ACHN (cell line): ENCODE measurements at places on chromosomes 3 and 15.

GRCh38 chr15:52076889-52077781 lies 35.4 kb downstream of the BCL2L10 start:
- peak; percentile 75 for DNase-seq

DNA sequence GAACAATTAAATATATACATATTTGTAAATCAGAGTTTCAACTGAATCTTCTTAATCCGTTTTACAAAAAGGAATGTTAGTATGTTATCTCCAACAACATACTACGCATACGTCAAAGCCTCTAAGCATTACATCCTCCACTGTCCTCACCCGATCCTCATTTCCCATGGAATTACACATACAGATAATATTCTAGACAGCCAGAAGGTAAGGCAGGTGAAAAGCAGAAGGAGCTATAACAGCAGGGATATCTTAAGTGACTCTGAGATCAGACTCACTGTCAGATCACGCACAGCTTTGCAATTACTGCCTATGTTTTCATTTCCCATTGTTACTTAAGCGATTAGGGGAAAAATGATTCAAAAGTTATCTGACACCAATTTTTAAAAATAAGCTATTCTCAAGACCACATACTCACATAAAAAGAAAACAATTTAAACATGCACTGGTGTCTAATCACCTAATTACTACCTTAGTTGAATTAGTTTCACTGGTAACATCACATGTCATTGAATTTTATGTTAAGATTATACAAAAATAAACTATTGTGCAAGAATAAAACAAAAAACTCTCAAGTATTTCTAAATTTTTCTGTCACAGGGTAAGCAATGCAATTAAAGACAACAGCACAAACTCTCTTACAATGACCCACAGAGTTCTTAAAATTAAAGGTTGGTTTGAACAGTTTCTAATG lies 92.8 kb downstream of the TBL1XR1 start:
- no peak for DNase-seq

GRCh38 chr3:46186471-46187340 lies 21.4 kb downstream of the CCR1 start:
- DNase-seq: peak; percentile 4

GRCh38 chr3:58691997-58692396 lies 25.4 kb upstream of the FAM3D start:
- no peak for DNase-seq

GRCh38 chr3:27471923-27472550 lies 12.1 kb downstream of the SLC4A7 start:
- no peak for DNase-seq

DNA sequence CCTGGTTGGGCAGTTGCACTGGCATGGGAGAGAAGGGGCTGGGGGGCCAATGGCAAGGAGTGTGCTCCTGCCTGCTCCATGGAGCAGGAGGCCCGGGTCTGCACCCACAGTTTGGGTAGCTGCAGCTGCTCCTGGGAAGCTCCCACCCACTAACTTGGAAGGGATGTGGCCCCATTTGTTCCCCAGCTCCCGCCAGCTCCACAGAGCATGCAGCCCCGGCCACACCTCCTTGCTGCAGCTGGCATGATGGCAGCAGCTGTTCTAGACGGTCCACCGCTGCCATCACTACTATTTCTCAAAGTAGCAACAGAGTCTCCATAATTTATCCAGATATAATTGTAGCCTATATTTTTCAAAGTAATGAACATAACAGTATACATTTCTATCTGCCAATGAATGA lies 65.8 kb downstream of the PIK3CB start:
- no peak for DNase-seq

DNA sequence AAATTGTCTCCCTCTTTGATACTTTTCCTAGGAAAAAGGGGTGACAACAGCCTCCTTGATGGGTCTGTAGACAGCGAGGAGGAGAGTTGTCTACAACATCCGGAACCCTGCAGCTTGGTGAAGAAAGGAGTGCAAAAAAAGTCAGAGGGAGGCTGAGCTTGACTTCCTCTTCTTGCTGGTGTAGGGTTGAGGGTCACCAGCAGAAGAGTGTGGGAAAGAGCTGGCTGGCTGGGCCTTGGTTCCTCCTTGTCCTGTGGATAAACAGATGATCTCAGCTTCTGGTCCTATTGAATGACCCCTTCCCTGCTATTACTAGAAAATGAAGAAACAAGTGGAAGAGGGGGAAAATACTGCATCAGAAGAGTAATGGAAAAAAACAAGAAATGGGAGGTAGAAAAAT lies 20.4 kb downstream of the SLC7A14 start:
- no peak for DNase-seq

GRCh38 chr3:12662593-12663400 lies 1.1 kb downstream of the RAF1 start:
- peak; percentile 24 for DNase-seq

DNA sequence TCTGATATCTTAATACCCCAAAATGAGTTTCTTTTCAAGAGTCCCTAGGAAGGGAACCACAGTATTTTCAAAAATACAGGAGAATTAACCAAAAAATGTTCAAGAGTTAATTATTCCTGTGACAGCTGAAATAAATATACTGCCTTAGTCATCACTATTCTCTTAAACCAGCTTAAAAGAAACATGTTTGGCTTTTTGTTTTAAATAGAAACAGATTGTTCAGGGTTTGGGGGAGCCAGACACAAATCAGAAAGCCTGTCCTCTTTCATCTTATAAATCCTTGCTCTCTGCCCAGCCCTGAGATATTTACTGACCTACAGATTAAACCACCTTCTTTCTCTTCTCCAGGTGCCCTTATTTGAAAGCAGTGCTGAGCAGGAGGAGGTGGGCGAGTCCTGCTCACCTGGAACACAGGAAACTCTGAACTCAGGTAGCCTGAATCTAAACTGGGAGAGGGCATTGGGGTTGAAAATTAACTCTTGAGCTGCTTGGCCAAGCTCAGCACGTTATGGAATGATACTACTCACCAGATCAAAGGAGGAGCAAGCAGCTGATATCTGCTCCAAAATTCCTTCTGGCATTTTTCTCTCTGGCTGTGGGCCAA lies 84.1 kb upstream of the SPRED1 start:
- no peak for DNase-seq

GRCh38 chr3:52774901-52775864 lies 2.2 kb upstream of the ITIH1 start:
- DNase-seq: no peak

DNA sequence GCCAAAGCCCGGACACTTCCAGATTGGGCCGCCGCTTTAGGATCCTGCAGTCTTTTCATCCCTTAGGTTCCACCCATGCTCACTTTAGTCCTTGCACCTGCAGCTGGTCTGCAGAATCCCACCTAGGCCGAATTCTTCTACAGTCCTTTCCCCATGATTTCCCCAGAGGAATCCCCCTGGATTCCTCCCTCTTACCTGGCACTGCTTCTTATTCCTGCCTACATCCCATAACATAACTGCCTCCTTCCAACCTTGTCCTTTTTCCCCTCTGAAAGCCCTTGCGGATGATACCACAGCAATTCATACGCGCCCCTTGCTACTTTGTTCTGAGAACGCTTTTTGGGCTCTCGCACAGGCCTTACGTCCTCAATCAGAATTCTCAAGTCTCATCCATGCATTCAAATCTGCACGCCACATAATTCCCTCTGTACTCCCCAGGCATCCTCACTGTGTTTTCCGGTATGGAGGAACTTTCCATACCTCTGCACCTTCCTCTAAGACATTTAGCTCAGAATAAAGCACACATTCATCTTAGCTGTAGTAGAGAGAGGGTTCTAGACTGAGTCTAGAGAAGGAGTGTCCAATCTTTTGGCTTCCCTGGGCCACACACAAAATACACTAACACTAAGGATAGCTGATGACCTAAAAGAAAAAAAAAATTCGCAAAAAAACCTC lies 619 bp downstream of the EIF2AK4 start:
- peak; percentile 47 for DNase-seq

- peak; percentile 52 for DNase-seq
Measured at GRCh38 chr3:97793420-97794019, 28.3 kb upstream of the CRYBG3 start.

DNA sequence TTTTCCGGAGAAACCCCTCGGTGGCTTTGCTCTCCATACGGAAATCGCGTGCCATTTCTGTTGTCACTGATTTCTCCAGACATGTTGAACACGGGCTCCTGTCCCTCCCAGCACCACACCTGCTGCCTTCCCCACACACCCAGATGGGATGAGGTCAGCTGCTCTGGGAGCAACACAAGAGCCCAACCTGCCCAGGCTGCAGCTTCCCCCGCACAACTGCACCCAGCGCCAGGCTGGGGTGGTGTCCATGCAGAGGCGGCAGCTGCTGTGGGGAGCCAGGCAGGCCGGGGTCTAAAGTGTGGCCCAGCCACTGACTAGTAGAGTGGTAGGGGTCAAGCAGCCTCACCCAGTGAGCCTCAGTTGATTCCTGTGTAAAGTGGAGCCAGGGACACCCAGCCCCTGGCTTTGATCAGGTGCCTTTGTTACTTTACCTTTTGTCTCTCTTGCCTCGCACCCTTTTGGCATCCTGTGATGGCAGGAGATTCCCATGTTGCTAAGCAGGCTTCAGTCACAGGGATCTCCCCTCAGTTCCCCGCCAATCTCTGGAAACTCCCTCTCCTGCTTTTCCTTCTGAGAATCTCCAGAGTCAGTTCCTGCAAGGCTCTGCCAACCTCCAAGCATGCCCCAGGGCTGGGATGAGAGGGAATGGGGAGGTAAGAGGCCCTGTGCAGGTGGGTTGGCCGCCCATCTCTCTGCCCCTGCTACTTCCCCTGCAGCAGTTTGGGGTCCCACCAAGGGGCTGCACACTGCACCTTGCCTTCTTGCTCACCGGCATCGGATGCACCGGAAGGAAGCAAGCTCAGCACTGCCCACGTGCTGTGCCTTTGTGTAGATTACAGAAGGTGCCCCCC lies 91.8 kb upstream of the ALDH1A3 start:
- DNase-seq: no peak

- DNase-seq: no peak
Measured at GRCh38 chr3:13553686-13554085, 4.8 kb downstream of the FBLN2 start.

GRCh38 chr15:75694241-75695182 lies 18.1 kb downstream of the CSPG4 start:
- peak; percentile 80 for DNase-seq

GRCh38 chr3:14548321-14548729 lies 8.2 kb upstream of the GRIP2 start:
- DNase-seq: peak; percentile 61

- DNase-seq: no peak
Measured at GRCh38 chr3:196351541-196351940, 13.4 kb upstream of the TM4SF19 start.

- DNase-seq: no peak
Measured at GRCh38 chr15:66611257-66612053, 45.7 kb upstream of the LCTL start.

DNA sequence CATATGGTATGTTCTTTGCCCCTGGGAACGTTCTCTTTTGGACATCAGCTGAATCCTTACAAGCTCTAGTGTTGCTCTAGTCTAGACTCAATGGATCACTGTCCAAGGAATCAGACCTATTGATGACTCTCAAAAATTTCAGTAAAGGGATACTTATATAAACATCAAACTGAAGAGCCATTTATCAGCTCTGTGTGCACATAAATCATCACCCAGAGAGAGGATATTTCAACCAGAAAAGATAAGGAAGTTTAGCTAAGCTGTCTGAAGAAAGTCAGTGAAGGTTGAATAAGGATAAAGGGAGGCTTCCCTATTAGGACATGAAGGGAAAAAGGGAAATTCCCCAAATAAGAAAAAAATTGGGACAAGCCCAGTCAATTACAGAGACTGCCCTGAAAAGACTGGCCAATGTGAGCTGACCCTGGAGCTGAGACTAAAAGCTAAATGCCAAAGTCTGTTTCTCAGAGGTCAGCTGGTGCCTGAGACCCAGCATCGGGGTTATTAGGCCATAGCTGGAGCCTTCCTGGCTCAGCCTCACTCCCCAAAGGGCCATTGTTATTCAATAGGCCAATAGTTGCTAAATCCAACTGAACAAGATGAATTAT lies 424.1 kb upstream of the THBS1 start:
- DNase-seq: no peak

DNA sequence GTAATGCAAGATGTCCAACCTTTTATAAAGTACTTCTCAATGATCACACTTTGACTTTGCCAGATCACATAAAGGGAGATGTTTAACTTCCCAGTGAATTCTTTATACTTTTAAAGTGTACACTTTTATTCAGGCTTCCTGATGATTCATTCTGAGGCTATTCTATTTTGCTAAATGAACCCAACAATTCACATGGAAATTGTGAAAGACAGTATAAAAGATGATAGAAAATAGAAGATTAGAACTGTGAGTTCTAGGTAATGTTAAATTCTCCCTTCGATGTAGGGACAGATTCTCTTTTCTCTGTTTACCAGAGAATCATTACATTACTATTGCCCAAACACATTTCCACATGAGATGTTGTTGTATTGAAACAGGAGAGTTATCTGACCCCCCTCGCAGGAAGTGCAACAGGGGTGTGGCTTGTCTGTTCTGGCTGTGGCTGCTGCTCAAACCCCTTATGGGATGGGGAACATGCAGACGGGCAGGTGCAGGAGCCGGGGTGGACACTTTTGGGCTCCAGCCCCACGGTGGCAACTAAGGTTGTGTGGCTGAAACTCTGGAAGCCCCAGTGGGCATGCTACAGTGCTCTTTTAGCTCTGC lies 131.3 kb upstream of the LRTM1 start:
- DNase-seq: no peak

DNA sequence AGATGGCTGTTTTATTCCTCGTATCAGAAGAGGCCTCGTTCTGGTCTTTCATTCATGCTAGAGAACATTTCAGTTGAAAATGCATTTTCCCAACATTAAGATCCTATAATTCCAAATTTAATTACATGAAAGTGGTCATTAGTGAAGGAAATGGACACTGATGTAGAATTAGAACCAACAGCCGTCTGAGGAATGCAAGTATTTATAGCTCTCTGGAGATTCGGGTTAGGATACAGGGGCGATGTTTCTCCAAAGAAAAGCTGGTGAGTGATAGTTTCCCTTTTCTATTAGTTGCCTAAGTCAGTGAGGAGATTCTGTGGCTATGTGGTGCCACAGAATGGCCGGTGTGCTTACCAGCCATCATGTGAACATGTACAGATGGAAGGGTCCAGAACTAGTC lies 109.0 kb upstream of the IL12A start:
- no peak for DNase-seq

DNA sequence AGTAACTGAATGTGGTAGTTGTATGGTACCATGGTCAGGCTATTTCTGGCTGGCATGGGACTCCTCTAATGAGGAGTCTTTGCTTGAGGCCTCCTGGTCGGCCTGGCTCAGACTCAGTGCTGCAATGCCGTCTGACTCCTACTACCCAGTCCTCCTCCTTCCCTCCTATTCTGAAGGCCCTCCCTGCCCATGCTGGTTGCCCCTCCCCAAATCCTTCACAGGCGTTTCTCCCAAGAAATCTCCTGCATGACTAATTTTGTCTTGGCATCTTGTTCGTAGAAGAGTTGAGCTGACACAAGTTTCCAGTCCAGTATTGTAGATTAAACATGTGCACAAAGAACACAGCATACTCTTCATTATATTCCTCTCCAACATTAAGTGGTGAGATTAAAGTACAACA lies 115.5 kb downstream of the NFKBIZ start:
- no peak for DNase-seq

DNA sequence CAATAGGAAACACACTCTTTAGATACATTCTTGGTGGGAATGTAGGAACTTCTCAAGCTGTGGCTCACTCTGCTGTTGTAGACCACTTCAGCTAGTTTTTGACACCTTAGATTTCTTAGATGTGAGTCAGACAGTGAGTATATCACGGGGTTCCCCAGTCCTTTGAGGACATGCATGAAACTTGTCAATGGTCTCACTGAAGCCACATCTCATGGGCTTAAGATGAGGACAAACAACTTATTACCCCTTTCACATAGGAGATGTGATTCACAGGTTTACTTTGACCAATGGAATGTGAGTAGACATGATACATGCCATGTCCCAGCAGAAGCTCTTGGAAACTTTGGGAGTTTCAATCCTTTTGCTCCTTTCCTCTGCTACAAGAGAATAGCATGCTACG lies 325.5 kb downstream of the CHST2 start:
- no peak for DNase-seq
